ENCODE measurements at places on chromosomes 5 and 9. TPM values are rescaled to one million over a fixed set of nuclear protein-coding genes. Genes with fewer than 3 reads are reported as not detected.

DNA sequence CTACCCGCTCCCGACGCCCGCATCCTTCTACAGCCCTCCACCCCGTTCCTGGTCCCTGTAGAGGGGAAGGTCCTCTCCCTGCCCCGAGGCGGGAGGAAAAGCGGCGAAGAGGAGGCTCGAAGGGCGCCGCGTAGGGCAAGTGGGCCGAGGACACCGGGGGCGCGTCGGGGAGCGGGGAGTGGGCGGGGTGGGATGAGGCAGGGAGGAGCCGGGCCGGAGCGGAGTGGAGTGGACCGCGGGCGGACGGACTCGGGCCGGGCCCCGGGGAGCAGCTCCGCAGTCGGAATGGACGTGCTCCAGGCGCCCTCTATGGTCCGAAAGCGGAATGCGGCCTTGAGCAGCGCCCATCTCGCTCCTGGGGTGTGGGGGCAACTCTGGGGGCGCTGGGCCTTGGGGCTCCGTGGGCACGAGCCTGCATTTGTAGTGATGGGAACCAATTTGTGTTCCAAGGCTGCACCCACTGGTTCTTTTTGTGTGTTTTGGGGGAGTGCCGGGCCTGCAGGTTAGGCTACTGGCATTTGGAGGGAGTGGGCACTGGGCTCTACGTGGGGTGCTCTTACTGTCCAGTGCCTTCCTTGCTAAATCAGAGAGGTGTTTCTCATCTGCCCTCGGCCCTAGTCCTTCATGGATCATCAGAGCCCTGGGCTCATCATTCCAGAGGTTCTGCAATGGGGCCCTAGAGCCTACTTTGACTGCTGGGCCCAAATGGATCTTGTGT lies 7.3 kb downstream of the IRX1 start:
- H3K36me3 ChIP-seq = no peaks in the 10 kb centered on the region
- no peak overlapping the region for H3K27ac ChIP-seq
- peaks cover 64% of the 10 kb centered on the region for H3K27me3 ChIP-seq

GRCh38 chr5:142981886-142982820 lies 212.0 kb downstream of the ARHGAP26 start:
- peaks cover 71% of the 10 kb centered on the region for H3K4me1 ChIP-seq
- DNase-seq = no peak
- no peak overlapping the region for H3K4me3 ChIP-seq
- H3K36me3 ChIP-seq = peaks cover 14% of the 10 kb centered on the region
- H3K27me3 ChIP-seq = no peaks in the 10 kb centered on the region

DNA sequence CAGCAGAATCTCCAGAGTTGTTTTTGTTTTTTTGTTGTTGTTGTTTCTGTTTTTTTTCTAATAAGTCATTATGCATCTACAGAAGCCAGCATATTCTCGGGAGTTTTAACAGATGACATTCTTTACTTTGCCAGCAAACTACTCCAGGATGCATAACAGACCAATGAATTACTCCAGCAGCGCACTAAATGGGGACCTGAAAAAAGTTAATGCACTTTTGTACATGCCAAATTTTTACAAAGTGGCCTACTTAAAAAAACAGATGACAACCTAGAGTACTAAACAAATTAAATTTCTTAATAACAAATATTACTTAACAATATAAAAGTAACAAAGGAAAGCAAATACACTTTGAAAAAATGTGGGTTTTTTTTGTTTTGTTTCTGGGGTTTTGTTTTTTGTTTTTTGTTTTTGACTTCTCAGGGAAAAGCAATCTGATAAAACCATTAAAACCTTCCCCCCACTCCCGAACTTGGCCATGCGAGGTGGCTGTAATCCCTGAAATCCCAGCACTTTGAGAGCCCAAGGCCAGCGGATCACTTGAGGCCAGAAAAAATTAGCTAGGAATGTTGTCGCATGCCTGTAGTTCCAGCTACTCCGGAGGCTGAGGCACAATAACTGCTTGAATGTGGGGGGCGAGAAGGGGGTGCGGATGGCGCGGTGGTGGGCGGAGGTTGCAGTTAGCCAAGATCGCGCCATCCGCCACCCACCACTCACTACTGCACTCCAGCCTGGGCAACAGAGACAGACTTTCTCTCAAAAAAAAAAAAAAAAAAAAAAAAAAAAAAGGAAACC lies 352.4 kb downstream of the CETN3 start:
- H3K4me1 ChIP-seq = no peaks in the 10 kb centered on the region
- no peak overlapping the region for H3K4me3 ChIP-seq
- no peak overlapping the region for H3K27ac ChIP-seq
- no peak for DNase-seq

GRCh38 chr9:129500863-129501770 lies 119.8 kb downstream of the C9orf50 start:
- H3K4me3 ChIP-seq = no peak overlapping the region
- no peak for DNase-seq
- H3K4me1 ChIP-seq = peaks cover 30% of the 10 kb centered on the region
- no peaks in the 10 kb centered on the region for H3K27me3 ChIP-seq

GRCh38 chr5:147563466-147564123 lies 53.7 kb upstream of the DPYSL3 start:
- no peak overlapping the region for H3K4me3 ChIP-seq
- H3K36me3 ChIP-seq = no peaks in the 10 kb centered on the region
- H3K4me1 ChIP-seq = no peaks in the 10 kb centered on the region
- H3K27me3 ChIP-seq = peaks cover 2% of the 10 kb centered on the region
- DNase-seq = no peak

GRCh38 chr5:156528673-156529072 lies 201.7 kb downstream of the SGCD start:
- no peaks in the 10 kb centered on the region for H3K4me1 ChIP-seq
- H3K4me3 ChIP-seq = no peak overlapping the region
- no peaks in the 10 kb centered on the region for H3K36me3 ChIP-seq

DNA sequence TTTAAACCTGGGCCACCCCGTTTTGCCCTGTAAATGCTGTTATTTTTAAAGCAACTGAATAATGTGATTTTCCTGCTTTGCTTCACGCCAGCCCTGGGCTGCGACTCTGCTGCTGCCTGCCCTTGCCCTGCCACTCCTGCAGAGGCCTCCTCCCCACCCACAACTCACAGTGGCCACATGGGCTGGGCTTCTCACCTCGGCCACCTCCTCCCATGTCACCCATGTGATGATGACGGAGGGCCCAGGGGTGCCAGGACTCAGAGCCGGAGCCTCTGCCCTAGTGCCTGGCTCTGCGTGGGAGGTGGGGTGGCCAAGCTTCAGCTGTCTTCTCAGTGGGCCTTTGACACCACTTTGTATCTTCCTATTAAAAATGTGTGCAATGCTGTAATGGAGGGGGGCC lies 48.1 kb upstream of the NKD2 start:
- no peak overlapping the region for H3K27ac ChIP-seq
- peaks cover 34% of the 10 kb centered on the region for H3K4me1 ChIP-seq
- H3K36me3 ChIP-seq = no peaks in the 10 kb centered on the region

GRCh38 chr9:121651295-121652020 lies at the start of gene DAB2IP:
TSS of gene DAB2IP (plus strand) at chr9:121651634. CDS start at chr9:121651776, 142 bp downstream.
- no peaks in the 10 kb centered on the region for H3K36me3 ChIP-seq
- H3K4me3 ChIP-seq = no peak within 1 kb of the TSS
- peaks cover 6% of the 10 kb centered on the region for H3K4me1 ChIP-seq
- H3K27ac ChIP-seq = no peak within 1 kb of the TSS

The NOL8 gene
- 95.5 TPM for total RNA-seq

The ZFP37 gene
- total RNA-seq = 0.32 TPM

The PCDHB2 gene
- not detected for total RNA-seq

The SLC36A2 gene
- not detected for total RNA-seq

The FOXD1 gene
- total RNA-seq = 0.13 TPM

The TMEM215 gene
- total RNA-seq = not detected

The PAPPA gene
- total RNA-seq = not detected

All from activated T-helper 1 cell treated with anti-CD3 and anti-CD28 coated beads, Interleukin-12 subunit alpha, Interleukin-12 subunit beta, Interleukin-2, Interleukin-4 antibody, amounts not matched to agents 30 ng/mL and 10 ng/mL and 1 ng/mL, durations not matched to agents 14 hours and 24 hours and 36 hours (primary cell).